Ammon's horn (tissue), 1 donor: ENCODE measurements at places on chromosomes 6 and 20.
A peak's percentile ranks its signal among the peaks of the same experiment; 100 is the strongest.

DNA sequence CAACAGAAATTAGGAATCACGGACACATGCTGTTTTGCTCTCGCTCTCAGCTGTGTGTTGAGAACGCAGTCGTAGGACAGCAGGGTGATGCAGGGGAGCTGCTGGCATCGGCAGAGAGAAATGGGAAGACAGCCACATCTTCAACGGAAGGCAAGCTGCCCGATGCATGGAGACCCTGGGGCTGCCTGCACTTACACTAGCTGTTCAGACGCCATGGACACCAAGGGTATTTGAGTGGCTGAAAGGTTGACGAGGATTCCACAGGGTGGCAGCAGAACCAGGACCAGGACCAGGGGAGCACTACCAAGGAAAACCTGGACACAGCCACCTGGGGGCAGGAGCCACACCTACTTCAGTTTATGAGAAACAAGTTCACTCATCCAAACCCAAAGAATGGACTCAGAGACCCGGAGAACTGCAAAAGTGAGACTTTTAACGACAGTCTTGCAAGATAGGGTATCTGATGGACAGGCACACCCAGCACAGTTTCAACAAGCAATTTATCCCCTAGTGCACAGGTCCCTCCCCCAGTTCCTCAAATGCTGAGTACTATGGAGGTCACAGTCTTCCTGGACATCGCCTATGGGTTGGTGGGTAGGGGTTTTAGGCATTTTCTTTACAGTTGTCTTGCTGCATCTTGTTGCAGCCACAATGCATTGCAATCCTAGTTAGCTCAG, 56.3 kb upstream of the ENTPD6 start:
- DNase-seq: no peak

GRCh38 chr6:20169119-20169557, 43.1 kb downstream of the MBOAT1 start:
- DNase-seq: no peak

GRCh38 chr6:129667621-129668020, 42.4 kb downstream of the ARHGAP18 start:
- DNase-seq: no peak

DNA sequence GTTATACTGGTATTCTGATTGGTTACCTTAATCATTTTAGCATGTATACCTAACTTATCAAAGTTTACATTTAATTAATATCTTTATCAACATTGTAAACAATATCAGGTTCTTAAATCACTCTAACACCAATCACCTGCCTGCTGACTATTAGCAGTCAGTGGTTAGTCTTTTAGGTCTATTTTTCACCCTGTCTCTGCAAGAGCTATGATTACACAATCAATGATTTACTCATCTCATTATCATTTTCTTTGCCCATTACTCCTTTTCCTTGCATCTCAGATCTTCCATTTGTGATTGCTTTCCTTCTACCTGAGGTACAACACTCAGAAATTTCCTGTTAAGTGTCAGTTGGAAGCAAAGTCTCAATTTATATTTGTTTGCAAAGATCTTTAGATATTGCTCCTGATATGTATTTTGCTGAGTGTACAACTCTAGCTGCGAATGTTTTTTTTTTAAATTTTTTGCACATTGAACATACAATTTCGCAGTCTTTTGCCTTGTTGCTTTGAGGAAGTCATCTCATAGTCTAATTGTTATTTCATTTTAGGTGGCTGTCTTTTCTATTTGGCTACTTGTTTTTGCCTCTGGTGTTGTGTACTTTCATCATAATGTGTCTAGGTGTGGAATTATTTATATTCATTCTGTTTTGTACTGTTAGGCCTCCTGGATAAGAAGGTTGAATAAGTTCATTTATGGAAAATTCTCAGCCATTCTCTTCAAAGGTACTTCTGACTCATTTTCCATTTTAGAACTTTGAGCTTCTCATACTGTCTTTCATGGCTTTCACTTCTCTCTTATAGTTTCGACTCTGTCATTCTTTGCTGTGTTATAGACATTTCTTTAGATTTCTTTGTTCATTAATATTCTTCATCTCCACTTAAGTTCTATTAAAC, 104.9 kb upstream of the CEP162 start:
- no peak for DNase-seq

- DNase-seq: no peak
These were observed 44.1 kb upstream of the ADGRF4 start for GRCh38 chr6:47654255-47654654.

- DNase-seq: no peak
These were observed 11.7 kb upstream of the ID1 start for GRCh38 chr20:31593221-31594001.

GRCh38 chr6:144327081-144327480, 41.9 kb downstream of the UTRN start:
- DNase-seq: no peak

DNA sequence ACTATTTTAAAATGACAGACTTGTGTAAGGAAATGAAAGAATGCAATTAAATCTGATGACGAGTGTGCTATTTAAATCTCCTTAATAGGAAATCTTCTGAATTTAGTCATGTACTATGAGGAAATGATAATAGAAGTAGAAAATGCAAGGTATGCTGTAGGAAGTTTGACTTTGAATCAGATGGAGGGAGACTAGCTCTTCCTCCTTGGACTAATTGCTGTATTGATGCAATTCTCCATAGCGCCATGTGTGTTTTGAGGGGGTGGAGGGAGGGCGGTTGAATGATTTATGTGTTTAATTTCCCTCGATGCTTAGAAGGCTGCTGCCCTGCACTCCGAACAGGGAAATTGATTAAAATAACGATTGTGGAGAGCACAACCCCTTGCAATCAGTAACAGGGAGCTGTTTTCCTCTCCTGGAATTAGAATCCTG, 214.4 kb upstream of the PRND start:
- no peak for DNase-seq

DNA sequence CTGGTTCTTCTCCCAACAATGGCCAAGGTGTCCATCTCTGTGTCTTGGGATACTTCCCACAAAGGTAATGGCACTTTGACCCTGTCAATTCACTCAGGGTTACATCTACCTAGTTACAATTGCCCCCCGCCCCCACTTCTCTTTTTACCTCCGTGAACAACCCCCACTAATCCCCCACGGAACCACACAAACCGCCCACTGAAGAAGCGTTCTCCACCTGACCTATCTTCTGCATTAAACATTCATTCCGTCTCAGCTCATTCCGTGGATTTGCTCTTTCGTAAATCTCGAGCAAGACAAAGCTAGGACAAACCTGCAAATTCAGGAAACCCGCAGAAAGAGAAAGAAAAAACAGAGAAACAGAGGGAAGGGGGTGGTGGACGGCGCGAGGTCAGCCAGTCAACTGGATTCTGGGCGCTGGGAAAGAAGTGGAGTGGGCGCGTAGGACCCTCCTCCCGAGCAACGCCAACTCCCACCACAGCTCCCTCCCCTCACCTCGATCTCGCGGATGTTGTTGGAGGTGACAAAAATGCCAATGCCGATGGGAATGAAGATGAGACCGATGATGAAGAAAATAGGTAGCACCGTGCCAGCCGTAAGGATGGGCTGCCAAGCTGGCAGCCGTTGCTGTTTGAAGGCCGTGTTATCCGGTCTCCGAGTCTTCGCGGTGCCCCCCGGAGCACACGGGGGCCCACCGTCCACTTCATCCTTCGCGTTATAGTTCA, 523 bp downstream of the TMEM30A start:
- DNase-seq: peak; percentile 49

DNA sequence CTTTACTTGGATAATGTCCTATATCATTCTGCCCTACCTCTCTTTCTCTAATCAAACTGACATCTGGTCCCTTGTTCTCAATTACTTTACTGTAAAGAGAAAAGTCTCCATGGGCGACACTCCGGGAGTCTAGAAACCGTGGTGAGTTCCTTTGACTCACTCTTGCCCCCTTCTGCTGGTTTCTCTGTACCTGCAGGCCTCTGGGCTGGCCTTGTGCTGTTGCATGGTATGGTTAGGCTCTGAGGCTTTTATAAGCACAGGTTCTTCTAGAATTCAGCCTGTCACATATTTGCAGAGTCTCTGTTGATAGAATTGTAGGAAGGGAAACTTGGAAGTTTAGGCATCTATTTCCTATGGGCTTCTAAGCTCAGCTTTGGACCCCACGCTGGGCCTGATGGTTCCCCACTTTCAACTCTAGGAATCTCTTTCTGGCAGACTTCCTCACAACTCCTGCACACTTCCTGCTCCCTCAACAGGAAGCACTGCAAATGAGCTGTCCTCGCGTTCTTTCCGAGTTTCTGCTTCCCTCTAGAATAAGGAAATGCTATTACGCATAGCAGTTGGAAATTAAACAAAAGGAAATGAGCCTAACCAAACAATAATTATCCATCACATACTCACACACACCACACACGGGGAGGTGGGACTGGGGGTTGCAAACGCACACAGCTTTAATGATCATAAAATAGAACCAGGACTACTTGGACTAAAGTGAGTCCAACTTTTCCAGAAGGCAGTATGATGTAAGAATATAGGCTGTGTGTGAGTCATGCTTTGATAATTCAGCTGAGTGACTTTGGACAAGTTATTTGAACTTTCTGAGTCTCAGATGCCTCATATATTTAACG, 683.3 kb downstream of the QKI start:
- no peak for DNase-seq

DNA sequence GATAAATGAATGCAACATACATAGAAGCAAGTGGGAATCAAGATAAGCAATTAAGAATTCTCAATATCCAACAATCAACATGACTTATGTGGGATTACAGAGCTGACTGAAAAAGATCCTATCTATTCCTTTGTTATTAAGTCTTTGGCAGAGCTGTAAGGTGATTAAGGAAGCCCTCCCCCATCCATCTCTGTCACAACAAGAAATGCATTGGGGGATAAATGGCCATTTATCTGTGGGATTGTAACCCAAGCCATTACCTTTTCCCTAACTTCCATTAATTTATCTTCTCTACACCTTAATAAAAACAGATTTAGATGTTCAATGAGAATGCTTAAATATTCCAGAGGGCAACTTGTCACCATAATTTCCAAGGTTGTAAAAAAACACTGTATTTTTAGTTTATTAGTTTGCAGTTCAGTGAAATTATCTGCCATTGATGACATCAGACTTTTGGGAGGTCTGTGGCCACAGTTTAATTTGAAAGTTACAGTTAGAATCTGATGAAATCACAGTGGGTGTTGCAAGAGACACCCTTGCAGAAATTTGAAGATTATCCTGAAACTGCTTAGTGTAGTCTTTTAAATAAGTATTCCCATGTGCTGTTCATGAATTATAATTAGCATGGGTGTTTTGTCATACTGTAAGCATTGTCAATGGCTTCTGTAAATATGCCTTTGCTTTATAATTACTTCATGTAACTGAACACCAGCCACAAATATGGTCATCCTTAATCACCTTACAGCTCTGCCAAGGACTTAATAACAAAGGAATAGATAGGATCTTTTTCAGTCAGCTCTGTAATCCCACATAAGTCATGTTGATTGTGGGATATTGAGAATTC, 49.4 kb upstream of the FYN start:
- DNase-seq: no peak

DNA sequence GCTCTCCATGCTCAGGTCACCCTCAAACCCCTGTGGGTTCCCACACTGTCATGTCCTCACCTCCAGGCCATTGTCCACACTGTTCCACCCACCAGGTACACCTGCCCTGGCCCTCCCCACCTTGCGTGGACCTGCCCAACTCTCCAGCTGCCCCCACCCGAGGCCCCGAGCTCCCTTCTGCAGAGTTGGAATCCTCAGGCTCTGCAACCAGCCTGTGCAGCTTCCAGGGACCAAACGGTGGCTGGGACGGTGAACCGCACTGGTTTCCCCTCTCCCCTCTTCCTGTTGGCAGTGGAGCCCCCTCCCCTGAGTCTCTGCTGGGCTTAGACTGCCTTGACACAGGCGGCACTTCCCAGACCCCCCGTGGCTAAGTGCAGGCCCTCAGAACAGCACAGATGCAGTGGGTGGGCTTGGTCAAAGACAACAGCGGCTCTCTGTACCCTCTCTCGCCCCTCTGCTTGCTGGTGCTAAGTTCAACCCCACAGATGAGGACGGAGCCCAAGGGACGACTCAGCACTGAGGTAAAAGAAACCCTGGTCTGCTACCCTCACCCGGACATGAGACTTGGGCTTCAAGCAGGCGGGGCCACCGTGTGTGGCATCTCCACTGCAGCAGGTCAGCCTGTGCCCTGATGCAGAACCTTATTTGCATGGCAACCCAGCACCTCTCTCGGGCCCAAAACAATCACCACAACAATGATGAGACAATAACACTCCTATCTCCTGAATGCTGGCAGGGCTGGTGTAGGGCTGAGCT, 11.0 kb downstream of the ZBP1 start:
- DNase-seq: no peak

DNA sequence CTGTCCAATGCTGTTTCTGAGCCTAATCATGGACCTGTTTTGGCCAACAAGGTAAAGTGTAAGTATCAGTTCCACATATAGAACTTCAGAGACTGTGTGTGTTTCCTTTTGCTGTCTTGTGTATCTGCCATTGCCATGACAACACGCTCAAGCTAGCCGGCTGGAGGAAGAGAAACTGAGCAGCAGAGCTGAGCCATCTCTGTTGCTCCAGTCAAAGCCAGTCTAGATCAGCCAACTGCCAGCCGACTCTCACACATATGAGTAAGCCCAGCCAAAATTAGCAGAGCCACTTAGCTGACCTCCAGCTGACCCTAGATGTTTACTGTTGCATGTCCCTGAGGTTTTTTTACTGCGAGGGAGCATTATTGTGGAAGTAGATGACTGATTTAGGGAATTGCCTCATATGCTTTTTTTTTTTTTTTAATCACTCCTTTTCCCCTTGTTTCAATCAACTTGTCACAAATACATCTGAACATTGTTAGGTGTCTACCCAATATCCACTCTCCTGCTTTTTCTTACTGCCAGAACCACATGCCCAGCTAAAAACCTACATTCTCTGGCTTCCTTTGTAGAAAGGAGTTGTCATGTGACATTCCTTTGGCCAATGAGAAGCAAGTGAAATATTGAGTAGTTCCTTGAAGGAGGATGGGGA, 304.3 kb upstream of the SUPT3H start:
- DNase-seq: no peak

DNA sequence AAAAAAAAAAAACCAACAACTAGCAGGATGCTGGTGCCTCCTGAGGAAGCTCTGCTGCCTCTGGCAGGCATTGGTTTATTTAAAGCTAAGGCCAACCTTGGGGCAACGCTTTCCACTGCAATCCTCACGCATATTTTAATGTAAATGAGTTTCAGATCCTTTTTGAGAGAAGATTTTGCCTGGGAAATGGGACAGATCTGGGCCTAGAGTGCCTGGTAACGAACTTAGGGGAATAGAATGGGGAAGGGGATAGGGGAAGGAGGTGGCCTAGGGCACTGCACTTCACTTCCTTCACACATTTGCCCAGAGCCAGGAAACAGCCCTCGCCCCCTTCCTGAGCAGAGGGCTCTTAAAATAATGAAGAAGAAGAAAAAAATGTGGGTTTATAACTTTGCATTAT, 132.7 kb upstream of the TMEM170B start:
- peak; percentile 48 for DNase-seq

GRCh38 chr20:62370115-62370806, 3.1 kb upstream of the LAMA5 start:
- DNase-seq: no peak

- peak; percentile 6 for DNase-seq
These were observed 278.7 kb upstream of the RNF217 start for GRCh38 chr6:124683507-124683906.
